ENCODE measurements at places on chromosomes 11 and 22.
A peak's percentile ranks its signal among the peaks of the same experiment; 100 is the strongest.

DNA sequence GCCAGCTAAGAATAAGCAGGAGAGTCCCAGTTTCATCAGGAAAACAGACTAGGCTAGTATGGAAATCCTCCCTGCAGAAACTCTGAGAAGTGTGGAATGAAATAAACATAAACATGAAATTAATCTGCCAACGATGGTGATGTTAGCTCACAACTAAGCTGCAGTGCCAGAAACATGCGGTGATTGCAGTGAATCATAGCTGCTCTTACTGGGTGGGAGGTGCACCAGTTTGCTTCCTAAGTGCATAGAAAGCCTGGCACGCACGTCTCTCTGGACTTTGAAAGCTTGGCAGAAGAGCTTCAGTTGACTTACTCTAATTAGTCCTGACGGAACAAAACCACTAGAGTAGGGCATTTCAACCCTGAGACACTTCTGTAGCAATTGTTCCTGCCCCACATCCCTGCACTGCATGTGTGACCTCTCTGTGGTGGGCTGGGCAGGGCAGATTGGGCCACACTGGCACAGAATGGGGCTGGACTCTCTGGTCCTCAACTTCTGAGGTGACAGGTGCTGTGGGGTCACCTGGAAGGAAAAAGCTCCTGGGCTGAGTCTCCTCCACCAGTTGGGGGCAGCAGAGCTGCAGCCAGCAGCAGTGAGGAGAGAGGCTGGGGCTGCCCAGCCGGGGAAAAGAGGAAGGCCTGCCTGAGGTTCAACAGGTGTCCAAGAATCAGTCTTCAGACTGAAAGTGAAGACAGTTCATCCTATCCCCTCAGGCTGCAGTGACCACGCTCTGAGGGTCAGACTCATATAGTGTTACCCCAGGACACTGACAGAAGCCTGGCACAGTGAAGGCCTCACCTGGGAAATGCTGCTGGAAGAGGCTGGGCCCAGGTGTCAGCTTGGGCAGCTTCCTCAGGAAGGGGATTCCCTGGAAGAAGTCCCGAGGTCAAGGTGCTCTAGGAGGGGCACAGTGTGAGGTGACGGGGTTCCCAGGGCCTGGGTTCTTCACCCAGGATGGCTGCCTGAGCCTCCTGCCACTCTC, 40.5 kb downstream of the GGTLC2 start:
- peak; percentile 28 for DNase-seq

- no peak for DNase-seq
These were observed 124.2 kb upstream of the TBCEL start for GRCh38 chr11:120899720-120900119.

DNA sequence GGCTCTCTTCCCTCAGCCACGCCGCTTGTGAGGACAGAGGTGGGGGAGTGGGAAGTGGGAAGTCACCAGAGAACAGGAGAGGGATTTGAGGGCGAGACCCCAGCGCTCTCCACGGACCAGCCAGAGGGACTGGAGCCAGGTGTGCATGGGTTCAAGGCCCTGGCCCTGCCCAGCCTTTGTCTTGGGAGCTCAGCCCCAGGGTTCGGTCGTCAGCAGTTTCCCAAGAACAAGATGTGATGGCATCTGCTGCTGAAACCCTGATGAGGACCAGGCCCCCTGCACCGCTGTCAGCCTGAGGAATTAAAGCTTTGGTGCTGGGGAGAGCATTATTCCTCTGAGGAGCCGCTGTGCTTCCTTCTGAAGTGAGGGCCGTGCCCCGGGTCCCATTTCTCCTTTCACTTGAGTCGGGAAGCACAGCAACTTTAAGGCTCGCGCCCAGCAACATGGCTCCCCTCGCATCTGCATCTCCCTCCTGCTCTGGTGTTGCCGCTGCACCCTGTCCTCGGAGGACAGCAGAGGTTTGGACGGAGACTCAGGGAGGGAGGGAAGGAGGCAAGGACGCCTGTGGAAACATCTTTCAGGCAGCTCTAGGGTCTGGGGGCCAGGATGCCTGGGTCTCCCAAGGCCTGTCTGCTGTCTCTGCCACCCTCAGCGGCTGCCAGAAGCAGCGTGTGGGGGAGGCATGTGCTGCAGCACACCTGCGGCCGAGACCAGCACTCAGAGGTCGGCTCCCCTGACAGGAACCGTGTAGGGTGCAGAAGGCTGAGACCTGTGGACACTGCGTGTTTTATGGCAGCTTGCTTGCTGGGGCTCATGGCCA, 3.8 kb downstream of the IFITM5 start:
- no peak for DNase-seq

DNA sequence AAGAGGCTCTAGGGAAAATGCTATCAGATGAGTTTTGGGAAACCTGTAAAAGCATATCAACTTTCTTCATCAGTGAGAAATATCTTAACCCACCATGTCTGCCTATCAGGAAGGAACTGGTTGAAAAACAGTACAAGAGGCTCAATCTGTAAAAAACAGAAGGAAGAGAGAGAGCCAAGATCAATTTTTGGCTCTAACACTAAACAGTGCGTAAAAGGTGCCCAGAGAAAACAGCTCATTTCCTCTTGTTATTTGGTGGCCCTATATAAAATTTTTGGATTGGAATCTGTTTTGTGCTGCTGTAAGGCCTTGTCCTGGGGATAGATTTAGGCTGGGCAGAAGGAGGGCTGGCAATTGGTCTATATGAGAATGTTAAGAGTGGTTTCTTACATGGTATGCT, 12.1 kb downstream of the MS4A2 start:
- DNase-seq, result no peak

DNA sequence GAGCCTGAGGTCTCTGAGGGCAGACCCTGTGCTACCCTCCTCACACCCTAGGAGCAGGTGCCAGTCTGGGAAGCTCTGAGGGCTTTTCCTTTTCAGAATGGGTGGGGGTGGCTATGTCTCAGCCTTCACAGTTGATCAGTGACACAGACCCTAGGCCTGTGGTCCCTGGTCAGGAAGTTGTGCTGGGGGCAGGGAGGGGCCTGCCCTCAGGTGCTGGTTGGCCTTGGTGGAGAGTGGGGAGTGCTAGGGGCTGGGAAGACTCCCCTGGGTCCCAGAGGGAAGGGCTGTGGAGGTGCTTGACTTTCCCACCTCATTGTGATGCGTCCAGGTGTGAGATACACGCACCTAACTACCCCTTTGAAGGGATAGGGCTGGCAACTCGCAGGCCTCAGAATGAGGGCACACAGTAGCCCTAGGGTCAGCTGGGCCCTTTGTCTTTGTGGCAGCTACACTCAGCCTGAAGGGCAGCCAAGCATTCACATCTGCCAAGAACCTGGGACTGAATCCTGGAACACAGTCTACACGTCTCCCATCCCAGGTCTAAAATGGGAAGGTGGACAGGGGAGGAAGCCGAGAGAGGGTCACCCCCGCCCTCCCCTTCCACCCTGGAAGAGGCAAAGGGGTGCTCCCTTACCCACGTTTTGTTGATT, 31.2 kb upstream of the ATXN10 start:
- DNase-seq, result no peak

GRCh38 chr11:75203138-75203537, 37.4 kb upstream of the TPBGL start:
- no peak for DNase-seq

DNA sequence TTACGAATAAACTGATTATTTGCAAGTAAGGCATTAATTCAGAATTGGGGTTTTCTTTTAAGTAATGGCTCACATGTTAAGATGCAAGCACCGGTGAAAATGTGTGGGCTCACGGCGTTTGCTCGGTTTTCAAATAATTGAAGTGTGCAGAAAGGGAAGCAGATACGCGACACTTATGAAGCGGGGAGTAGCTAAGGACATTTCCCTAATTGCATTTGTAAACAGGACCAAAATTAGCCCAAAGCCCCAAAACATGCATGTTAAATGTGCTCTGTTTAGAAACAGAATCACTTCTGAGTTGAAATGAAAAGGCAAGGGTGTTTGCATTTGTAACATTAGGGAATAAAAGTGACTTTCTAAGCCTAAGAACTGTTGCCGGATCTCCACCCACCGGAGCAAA, 61.3 kb downstream of the ELFN2 start:
- DNase-seq, result no peak
